ENCODE measurements at places on chromosomes 3 and 15.

- DNase-seq, result no peak
Measured at GRCh38 chr3:147589016-147589415, 179.9 kb downstream of the ZIC1 start.

DNA sequence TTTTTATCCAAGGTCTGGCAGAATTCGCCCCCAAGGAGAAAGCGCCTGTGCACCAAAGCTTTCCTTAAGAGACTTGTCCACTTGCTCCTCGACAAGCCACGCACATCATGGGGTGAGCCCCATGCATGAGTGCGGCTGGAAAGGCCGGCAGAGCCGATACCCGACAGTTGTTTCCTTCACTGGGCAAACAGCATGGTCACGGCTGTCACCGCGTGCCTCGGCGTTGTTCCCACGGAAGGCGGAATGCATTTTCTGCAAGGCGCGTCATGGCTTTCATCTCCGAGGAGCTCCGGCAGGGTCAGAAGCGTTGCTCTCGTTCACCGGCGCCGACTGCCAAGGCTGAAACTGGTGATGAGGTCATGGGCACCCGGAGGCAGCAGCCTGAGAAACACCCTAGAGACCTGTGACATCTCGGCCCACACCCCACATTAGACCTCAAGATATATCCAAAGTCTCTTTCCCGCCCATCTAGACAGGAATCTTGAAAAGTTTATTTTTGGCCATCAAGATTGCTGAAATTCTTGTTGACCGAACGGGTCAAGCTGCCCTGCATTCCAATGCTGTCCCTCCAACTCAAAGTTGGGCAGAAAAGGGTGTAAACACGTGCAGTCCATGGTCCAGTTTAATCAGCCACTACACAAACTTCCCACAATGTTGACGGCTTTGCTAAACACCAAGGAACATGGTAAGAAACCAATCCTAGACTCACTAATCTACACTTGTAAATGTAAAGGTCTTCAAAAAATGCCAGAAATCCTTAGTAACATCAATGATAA lies 604 bp upstream of the TJP1 start:
- DNase-seq, result no peak

GRCh38 chr3:179819379-179819778 lies 166.5 kb downstream of the USP13 start:
- no peak for DNase-seq

DNA sequence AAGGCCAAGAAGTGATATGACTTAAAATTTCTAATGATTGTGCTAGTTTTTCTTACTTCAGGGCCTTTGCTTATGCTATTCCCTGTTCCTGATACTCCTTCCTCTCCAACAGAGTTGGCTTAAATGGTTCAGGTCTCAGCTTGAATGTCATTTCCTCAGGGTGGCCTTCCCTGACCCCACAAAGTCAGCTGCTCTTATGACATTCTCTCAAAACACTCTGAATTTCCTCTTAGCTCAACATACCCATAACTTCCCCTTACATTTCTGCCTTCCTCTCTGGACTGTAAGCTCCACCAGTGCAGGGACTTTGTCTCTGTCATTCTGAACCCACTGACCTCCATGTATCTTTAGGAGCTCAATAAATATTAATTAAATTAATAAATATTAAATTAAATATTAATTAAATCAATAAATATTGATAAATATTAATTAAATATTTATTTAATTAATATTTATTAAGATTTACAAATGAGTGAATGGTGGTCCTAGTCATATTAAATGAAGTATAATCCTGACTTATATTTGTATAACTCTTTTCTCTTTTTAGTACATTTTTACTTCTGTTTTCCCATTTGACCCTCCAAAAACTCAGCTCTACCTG lies 17.9 kb upstream of the TMCC1 start:
- no peak for DNase-seq

Measured in naive B cell (primary cell).